Cerebellar nuclear complex (tissue), 1 donor: ENCODE measurements at places on chromosomes 16 and 17.

- no peak for DNase-seq
Observed at GRCh38 chr17:66712453-66712852, 122.5 kb upstream of the CACNG5 start.

- no peak for DNase-seq
Observed at GRCh38 chr16:85055493-85056210, 28.1 kb downstream of the KIAA0513 start.

- no peak for DNase-seq
Observed at GRCh38 chr16:30889721-30890120, 4.2 kb downstream of the BCL7C start.

- DNase-seq, result no peak
Observed at GRCh38 chr17:67606896-67607604, 110.7 kb upstream of the NOL11 start.

DNA sequence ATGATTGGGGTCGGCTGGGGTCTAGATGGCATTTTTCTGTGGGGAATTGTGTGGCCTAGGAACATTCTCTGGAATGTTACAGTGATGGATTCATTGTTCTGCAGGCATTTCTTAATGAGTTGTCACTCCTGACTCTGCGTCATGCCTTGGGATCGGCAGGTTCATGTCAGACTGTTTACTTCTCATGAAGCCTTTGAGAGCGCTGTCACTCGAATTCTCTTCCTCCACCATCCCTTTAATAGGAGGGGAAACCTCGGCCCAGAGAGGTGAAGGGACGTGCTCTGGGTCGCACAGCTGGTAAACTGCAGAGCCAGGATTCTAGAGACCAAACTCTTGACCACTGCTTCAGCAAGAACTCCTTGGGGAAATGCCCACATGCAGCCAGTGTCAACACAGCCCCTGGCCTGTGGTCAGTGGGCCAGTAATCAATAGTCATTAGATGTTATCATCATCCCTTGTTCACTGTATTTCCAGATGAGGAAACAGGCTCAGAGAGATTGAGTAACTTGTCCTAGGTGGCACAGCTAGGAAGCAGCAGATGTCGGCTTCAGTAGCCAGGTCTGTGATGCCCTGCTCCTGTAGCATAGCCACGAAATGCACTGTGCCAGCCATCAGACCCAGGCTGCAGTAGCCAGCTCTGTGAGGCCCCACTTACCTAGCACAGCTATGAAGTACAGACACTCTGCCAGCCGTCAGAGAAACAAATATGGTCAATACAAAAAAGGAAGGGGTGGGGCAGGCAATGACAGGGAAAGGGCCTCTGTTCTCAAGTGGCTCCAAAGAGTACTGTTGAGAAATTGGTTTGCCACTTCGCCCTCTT is 259.0 kb downstream of the CPPED1 start:
- no peak for DNase-seq

- DNase-seq, result no peak
Observed at GRCh38 chr16:70395345-70395901, 43.5 kb downstream of the ST3GAL2 start.

DNA sequence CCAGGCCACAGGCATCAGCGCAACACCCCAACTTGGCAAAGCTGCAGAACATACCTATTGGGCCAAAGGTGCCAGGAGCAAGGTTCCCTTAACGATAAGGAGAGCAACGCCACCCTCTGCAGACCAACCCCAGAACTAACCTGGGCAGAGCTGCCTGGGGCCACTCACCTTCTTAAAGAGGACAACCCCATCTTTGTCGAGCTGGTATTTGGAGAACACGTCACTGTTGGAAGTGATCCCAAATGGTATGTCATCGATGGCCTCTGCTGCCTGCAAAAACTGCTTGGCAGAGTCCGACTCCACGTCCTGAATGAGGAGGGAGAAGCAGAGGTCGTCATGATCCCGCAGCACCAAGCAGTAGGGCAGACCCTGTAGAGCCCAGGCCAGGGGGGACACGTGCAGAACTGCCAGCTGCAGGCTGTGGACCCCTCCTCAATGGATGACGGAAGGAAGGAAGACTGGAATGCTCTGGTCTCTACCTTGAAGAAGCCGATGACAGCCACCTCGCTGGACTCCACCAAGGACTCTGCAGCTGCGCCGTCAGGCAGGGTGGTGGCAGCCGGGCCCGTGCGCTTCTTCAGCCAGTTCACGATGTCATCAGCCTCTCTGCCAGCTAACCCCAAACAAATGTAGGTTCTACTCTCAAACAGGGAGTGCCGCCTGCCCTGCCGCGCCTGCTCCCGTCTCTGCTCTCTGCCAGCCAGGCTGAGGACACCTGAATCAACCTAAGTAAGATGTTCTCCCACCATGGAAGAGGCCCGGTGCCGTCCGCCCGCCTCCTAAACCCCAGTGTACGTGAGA is 5.2 kb downstream of the P4HB start:
- no peak for DNase-seq

DNA sequence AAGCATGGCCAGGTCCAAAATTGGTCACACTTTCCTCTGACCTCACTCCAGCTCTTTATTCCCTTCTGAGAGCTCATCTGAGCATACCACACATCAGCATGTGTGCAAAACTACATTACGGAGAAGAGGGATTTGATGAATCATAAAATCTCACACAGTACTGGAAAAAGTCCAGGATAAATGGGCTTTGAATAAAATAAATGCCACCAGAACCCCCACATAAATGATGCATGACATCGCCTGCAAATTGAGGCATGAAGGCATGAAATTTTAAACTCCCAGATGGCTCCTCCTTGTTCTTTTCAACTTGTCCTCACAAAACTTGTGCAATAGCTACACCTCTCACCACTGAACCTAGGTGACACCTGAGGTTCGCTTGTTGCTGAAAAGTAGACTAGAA is 439.5 kb downstream of the CA10 start:
- no peak for DNase-seq

- DNase-seq, result no peak
Observed at GRCh38 chr16:31354394-31355291, at the start of gene ITGAX. ITGAX (plus strand) TSS chr16:31355176; CDS start chr16:31355255, 79 bp downstream.

- DNase-seq, result no peak
Observed at GRCh38 chr16:11684231-11685025, 16.2 kb downstream of the SNN start.

- no peak for DNase-seq
Observed at GRCh38 chr17:8847891-8848290, 19.6 kb downstream of the PIK3R6 start.

GRCh38 chr16:4204521-4204920 is 37.4 kb downstream of the SRL start:
- no peak for DNase-seq

GRCh38 chr16:11637320-11637719 is 30.9 kb upstream of the SNN start:
- DNase-seq, result no peak

DNA sequence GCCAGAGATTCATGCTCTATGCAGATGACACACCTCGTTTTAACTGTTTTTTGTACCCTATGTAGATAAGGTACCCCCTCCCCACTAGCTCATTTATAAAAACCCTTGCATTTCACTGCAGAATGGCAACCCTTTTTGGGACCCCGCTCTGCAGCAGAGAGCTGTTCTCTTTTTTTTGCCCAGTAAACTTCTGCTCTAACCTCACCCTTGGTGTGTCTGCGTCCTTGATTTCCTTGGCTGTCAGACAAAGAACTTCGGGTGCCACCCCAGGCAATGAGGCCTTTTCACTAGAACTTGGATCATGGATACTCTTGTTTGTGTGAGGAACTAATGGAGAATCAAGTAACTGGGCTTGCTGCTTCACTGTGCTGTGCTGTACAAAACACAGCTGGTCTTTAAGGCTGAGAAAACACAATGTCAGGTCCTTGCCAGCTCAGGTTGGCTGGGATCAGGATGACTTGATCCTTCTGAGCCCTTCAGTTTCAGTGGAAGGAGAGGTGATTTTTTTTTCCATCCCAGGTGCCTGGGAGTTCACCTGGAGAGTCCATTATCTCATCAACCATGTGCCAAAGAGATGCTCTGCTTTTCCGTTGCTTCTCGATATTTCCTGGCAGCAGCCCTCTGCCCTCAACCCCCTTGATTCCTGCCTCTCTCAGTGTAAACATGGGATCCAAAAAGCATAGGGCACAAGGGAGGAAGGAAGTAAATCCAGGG is 133.2 kb upstream of the FAM20A start:
- no peak for DNase-seq
